ENCODE measurements at places on chromosomes 4 and X.

- no peak for DNase-seq
Observed at GRCh38 chrX:16213961-16214360, 46.7 kb downstream of the MAGEB17 start.

DNA sequence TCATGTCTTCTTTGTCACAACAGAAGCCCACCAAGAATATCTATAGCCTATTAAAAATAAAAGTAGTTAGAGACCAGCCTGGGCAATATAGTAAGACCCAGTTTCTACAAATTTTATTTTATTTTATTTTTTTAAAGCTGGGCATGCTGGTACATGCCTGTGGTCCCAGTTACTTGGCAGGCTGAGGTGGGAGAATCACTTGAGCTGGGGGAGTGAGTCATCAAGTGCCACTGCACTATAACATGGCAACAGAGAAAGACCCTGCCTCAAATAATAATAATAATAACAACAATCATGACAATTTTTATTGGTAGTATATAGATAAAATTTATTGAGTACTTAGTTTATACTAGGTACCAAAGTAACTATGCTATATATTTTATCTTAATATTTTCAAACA, 93.0 kb upstream of the NPFFR2 start:
- DNase-seq = no peak

DNA sequence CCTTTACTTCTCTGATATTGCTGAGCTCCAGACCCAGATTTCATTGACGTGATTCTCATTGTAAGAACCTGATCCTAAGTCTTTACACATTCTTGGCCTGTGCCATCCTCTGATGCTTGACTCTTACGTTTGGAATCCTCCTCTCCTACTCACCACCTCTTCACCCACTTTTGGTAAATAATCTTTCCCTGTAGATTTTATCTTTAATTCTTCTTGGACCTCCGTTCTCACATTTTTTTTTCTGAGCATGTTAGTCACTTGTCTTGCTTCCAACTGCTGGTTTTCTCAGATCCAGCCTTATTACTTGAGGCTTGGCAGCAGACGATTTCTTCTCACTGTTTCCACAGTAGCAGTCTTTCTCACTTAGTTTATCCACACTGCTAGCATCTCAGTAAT, 12.4 kb upstream of the SH3RF1 start:
- DNase-seq = no peak

DNA sequence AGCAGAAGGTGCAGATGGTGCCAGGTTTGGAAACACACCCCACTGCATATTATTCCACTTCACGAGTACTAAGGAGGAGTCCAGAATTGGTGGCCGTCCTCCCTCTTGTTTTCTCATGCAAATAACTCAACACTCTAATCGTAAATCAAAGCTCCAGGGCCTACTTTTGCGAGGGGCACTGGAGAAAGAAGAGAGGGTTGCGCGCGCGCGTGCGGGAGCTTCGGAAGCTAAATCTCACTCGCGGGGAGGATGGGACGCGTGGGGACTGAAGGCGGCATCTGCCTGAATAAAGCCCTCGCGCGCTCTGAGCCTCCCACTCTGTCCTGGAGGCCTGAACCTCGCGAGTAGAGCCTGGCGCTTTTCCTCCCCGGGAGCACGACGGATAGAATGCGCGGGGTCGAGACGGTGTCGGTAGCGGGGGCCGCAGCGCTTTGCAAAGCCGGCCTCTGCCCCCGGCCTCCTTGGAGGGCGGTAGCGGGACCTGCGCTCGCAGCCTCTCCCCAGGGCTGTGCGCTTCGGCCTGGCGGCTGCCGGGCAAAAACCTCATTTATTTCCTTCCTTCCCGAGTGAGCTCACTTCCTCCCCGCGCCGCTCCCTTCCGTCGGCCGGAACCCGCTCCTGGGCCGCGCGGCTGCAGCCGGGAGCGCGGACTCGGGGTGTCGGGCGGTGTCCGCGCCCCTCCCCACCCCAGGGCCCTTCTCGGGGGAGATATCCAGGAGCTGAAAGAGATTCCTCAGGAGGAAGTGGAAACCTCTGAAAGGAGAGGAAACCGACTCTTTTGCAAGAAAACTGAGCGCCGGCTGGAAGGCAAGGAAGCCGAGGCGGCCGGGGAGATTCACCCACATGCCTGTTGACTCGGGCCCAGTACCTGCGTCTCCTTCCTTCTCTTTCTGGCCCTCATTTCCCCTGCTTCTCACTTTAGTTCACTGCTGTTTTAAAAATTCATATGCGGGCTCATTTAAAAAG, 20.7 kb downstream of the HAND2 start:
- DNase-seq = no peak

DNA sequence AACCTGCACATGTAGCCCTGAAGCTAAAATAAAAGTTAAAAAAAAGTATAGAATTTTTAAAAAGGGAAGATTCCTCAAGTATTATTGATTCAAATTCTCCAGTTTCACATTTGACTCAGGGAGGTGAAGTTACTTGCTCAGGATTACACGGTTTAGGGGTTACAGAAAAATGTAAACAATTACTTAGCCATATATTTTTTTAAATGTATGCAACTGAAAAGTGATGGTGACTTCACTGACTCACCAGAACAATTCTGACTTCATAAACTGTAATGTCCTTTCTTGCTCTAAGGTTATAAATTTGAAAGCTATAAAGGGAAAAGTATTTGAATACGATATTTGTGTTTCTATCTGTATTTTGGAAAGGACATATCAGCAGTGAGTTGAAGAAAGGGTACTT, 371.2 kb downstream of the SPRY1 start:
- no peak for DNase-seq

GRCh38 chr4:184448821-184449220, 25.5 kb downstream of the IRF2 start:
- DNase-seq = no peak

DNA sequence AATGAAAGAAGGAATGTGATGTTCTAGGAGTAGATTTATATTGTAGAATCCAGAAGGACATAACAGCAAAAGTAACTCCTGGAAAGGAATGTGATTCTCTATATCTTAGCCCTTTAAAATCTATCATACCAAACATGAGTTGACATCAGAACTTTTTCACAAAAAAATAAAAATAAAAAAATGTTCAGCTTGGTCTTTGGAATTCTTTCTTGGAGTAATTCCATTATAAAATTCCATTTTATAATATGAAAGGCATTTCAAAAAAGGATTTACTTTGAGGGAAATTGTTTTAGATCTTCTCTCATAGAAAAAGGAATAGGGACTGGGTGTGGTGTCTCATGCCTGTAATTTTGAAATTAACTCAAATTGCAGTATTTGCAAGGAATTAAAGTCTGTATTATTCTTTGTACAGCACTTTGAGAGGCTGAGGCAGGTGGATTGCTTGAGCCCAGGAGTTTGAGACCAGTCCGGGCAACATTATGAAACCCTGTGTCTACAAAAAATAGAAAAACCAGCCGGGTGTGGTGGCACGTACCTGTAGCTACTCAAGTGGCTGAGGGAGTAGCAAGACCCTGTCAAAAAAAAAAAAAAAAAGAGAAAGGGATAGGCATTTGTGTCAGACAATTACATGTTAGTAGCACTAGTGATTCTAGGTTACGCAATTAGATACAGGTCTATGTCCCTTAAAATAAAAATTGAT, 134.9 kb downstream of the SLC4A4 start:
- DNase-seq = no peak

DNA sequence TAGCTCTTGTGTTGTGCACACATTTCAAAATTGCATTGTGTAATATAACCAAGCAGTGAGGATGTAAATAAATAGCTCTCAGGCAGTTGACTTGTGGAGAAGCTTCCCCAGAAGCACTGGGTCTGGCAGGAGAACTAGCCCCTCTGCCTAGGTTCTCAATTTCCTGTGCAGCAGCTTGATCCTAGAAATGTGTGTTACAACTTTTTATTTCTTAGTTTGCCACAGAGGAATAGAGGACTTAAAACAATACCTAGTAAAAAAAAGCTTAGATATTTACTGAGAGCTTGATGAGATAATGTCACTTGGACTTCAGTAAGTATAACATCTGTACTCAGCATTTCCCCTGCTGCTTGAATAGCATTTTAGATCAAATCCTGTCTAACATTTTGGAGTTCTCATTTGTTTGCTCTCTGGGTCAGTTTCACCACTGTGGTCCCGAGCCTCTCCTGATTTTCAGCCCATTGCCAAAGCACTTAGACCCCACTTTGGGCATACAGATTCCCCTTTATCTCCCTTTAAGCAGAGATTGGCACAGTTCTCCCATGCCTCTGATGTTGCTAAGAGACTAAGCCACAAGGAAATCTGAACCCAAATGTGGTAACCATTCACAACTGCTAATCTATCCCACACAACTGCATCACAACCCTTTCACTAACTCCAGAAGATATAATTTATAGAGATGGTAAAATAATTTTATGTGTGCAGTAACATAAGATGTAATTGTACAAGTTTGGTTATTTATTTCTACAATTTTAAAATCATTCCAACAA, 98.2 kb upstream of the NRK start:
- DNase-seq = no peak

DNA sequence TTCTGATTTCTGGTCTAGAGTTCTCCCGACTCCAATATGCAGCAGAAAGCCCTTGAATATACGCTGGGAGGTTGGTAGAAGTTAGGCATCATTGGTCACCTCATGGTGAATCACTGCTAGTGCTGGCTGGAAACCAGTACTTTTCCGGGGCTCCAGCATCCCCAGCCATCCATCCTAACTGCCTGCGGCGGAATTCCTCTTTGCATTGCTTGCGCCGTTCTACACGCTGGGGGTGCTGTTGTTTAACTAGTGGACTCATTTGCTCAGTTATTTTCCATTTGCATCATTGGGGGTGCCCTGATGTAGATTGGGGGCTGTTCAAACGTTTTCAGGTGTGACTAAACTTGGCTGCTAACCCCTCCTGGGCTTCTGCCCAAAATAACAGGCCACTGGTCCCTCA, 23.3 kb upstream of the GPR50 start:
- DNase-seq = no peak

- DNase-seq = no peak
Observed at GRCh38 chrX:142089193-142089592, 115.9 kb downstream of the MAGEC2 start.

- no peak for DNase-seq
Observed at GRCh38 chrX:1433646-1434357, 18.9 kb downstream of the ASMTL start.

DNA sequence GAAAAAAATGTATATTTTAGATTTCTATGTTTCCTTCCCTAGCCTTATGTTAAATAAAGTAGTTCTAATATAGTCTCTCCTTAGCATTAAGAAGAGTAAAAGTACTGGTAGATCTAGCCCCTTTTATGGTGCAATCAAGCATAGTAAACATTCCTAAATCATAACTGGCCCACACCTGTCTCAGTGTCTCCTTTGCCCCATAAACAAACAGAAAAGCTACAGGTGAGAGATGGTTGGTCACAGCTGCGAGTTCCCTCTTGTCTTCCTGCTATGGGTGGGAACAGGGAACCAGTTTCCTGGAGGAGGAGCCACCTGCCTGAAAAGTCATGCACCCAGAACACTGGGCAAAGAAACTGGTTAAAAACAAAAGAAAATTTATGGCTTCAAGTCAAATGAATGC, 16.6 kb downstream of the SOWAHB start:
- DNase-seq = no peak

DNA sequence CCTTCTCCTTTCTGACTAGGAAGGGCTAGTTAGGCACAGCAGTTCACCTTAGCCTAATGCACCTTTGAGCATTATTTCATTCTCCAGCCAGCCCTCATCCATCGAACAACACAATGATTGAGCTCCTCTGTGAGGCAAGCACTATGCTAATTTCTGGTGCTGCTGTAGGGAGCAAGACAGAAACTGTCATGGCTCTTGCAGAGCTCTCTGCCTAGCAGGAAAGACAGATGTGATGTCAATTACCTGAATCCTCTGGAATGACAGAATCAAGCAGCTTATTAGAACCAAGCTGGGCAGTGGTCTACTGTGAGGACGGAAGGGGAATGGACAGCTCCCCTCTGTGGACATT, 256.1 kb upstream of the NOCT start:
- DNase-seq = no peak

DNA sequence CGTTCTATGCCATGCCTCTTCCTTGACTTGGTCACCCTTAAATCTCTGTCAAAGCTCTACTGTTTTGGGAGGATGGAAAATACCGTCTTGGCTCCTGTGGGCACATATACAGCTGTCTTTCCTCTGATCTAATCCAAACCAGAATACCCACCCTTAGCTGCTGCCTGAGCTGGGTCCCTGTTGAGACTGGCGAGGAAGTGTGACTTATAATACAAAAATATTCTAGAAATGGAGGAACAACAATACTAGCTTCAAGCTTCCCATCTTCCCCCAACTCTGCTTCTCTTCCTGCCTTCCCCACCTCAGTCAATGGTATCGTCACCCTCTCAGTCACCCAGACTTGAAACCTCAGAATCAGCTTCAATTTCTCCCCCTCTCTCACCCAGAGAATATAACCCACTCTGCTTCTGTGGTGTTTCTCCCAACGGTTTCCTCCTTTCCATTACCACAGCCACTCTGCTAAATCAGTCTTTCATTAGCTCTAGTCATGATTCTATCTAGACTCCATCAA, 599 bp upstream of the IL2RG start:
- no peak for DNase-seq

GRCh38 chrX:107154787-107155620, 36.4 kb upstream of the RBM41 start:
- no peak for DNase-seq

GRCh38 chr4:18034099-18034498, 12.5 kb upstream of the LCORL start:
- DNase-seq = no peak

DNA sequence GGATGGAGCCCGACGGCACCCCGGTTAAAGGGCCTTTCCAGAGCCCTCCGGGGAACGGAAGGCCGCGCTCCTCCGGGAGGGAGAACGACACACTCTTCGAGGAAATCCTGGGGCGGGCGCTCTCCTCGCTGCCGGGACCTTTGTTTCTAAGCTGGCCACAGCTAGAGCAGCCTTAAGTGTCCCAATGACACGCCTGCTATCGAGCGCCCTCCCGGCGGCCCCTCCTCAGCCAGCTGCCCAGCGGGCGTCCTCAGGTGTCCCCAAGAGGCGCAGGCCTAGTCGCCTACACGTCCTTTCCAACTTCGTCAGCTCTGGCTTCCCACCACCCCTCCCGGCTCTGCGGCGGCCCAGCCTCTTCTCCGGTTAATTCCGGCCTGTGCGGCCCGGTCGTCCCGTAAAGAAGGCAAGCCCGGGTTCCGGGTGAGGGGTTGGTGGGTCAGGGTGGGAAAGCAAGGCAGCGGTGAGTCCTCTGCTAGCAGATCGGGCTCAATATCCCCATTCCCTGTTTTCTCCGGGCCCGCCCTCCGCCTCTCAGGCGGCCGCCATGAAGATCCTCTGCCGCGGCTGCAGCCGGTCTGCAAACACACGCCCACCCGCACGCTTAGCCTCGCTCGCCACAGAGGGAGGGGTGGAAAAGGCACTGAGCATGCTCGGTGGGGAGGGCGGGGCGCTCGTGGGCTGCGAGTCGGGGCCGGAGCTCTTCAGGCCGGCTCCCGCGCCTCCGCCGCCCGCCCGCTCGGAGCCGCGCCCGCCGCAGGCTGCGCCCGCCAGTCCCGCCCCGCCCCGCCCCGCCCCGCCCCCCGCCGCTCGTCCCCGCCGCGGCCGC, at the start of gene RAP1GDS1:
Gene RAP1GDS1 (plus strand): TSS at position 806 of the 826 bp plus-strand sequence. CDS start 182 bp downstream, outside the sequence.
- peak; percentile 87 for DNase-seq
